ENCODE measurements at places on chromosomes 7 and 10.

GRCh38 chr10:132758865-132759264, 27.1 kb downstream of the NKX6-2 start:
- no peak for DNase-seq

- no peak for DNase-seq
These were observed 288.4 kb upstream of the LRRTM3 start for GRCh38 chr10:66637273-66638036.

DNA sequence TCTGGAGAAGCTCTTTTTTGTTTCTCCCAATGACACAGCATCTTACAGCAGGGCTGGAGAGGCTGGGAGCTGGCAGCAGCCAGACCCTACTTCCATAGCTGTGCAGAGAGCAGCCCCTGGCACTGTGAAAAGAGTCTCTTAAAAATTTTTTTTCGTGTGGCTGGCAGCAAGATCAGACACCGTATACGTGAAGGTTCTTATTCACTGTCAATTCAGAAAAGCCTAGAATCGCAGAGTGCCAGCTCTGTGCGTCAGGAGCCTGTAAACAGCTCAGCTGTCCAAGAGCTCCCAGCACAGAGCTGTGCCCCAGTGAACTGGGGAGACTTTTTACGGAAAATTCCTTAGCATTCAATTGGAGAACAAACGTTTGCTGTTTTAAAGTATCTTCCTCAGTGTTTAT, 6.5 kb downstream of the BAG3 start:
- DNase-seq = no peak

DNA sequence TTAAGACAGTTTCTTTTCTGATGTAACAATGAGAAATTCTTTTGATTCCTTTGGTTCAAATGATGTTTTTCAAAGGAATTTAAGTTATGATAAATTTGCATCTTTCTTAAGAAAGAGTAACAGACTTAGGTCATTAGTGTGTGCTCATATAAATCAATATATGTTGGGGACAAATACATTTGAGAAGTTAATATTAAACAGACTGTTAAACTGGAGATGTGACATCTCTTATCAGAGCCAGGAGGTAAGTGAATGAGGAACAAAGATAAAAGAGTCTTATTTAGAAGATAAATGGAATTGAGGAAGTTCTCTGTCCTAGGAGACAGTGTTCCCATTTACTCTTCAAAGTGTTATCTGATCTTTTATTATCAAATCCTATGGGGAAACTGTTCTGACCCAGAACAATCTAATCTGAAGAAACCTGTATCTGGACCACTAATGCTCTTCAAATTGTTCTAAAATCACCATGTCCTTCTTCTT, 104.8 kb upstream of the LAMB4 start:
- DNase-seq = no peak

DNA sequence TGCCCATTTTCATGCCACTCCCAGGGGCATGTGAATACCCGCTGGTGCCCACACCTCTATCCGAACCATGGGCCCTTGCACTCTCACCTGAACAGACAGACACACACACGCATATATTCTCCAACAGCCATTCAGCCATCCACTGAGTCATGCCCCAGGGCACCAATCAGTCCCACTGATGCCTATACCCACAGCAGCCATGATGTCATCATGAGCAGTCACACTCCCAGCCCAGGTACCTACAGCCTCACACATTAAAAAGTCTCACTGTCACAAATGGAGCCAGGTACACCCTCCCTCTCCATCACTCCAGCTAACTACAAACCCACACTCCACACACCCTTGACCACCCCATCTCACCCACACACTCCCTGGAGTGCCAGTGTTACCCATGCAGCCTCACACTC, 12.2 kb downstream of the VSIR start:
- no peak for DNase-seq

- DNase-seq = no peak
These were observed 67.1 kb downstream of the OAT start for GRCh38 chr10:124351481-124352220.

GRCh38 chr10:132479603-132480221, 57.9 kb upstream of the INPP5A start:
- no peak for DNase-seq

DNA sequence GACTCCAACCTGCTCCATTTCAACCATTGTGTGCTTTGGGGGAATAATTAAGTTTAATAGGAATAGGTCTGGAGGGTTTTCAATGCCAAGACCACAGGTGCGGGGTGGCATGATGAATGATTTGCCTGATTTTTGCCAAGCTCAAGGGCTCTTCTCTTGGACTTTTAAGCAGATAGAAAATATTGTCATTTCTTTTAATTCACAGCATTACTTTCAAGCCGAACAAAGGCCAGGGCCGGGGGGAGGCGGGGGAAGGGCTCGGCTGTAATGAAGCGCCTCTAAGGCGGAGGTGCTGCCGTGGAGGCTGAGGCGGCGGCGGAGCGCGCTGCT, 6.5 kb downstream of the PTF1A start:
- no peak for DNase-seq

DNA sequence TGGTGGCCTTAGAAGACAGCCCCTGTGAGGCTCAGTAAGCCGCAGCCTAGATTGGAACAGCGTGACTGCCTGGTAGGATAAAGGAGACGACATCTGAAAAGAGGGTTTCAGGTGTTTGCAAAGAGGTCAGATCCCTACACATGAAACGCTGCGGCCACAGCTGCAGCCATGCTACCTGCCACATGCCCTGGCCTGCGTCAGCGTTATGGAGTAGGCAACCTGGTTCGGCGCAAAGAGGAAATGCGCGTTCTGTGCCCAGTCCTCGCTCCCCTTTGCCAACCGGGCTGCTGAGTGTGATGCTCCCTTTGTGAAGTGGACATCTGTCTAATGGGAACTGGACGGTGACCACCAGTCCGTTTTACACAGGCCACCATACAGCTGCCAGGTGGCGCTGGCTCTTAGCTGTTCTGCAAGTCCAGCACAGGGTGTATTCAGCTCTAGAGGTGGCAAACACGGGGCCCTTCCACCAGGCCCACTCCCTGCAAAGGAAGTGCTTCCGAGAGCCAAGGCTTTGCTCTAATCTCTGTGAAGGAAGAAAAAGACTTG, 160.3 kb downstream of the CELF2 start:
- DNase-seq = no peak

DNA sequence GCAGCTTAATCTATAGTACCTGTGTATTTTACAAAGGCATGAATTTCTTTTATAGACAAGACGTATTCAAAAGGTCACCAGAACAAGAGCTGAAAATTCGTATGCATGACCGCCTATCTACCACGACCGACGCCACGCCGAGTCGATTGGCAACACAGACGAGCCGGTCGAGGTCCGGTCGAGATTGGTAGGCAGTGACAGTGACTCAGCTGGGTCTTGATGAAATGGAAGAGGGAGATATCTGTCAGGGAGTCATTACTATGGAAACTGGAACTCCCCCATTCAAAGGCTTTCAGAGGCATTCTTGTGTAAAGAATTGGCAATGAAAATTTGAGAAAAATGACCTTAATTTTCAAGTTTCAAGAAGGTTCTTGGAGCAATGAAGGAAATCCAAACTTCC, 2.1 kb downstream of the ATP5MK start:
- no peak for DNase-seq

DNA sequence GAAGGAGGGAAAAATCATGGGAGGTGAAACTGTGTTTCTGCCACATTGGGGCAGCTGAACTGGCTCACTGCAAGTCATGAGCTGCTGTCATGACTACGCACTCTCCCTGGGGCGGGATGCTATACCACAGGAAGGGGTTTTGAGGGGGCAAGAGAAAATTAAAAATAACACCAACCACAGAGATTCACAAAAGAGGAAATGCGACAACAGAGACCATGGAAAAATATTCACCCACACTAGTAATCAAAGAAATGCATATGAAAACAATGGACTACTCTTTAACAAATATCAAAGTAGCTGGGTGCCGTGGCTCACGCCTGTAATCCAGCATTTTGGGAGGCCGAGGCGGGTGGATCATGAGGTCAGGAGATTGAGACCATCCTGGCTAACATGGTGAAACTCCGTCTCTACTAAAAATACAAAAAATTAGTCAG, 65.2 kb upstream of the TM9SF3 start:
- no peak for DNase-seq
